ENCODE measurements at places on chromosomes 12 and 14. TPM values are rescaled to one million over a fixed set of nuclear protein-coding genes. Genes with fewer than 3 reads are reported as not detected.

- no peak for DNase-seq
Observed at GRCh38 chr12:5063149-5063548, 19.5 kb downstream of the KCNA5 start.

The SIX1 gene
- not detected for total RNA-seq

The TMEM233 gene
- not detected for total RNA-seq

The ADAM20 gene
- not detected for total RNA-seq

All from foreskin keratinocyte (primary cell).